ENCODE measurements at places on chromosomes 4 and X. TPM values are rescaled to one million over a fixed set of nuclear protein-coding genes. Genes with fewer than 3 reads are reported as not detected.
A peak's percentile ranks its signal among the peaks of the same experiment; 100 is the strongest.

GRCh38 chr4:56220261-56220660 is 167.0 kb downstream of the AASDH start:
- H3K36me3 ChIP-seq, result no peaks in the 10 kb centered on the region
- no peak overlapping the region for H3K4me3 ChIP-seq
- DNase-seq, result no peak

GRCh38 chrX:130170752-130171445 is 863 bp upstream of the RAB33A start:
- peak; percentile 74 for DNase-seq
- peak overlapping the region; percentile 94 for H3K4me3 ChIP-seq
- peak overlapping the region; percentile 89 for H3K27ac ChIP-seq
- H3K36me3 ChIP-seq, result no peaks in the 10 kb centered on the region
- peaks cover 19% of the 10 kb centered on the region for H3K4me1 ChIP-seq
- H3K27me3 ChIP-seq, result no peaks in the 10 kb centered on the region

DNA sequence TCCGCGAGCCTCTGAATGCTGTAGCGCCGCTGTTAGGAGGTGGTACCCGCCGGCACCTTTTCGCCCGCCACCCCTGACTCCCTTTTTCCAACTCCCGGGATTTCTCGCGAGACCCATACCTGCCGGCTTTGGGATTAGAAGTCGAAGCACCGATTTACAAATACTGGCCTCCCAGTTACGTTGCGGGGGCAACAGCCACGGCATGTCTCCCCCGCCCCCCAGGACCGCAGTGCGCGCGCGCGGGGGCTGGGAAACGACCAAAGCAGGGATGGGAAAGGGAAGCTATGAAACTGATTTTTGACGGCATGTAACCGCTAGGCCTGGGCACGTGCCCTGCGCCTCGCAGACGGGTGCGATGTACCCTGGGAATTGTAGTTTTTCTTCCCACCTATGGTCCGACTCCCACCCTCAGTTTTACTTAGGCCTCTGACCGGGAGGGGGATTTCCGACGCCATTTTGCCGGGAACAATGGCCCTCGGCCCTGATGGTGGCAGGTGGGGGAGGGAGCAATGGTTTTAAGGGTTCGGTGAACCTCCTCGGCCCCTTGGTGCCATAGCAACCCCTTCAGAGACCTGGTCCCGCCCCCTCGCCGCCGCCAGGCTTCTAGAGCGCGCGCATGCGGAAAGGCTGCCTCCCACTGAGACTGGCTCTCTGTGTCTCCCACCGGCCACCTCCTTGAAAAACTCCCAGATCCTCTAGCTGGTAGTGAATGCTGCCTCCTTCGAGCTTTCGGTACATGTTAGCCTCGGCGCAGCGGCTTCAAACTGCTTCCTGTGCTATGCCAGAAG is 772 bp upstream of the WNK3 start:
- peaks cover 38% of the 10 kb centered on the region for H3K27me3 ChIP-seq
- H3K36me3 ChIP-seq, result no peaks in the 10 kb centered on the region
- peak overlapping the region; percentile 84 for H3K4me3 ChIP-seq
- H3K27ac ChIP-seq, result no peak overlapping the region

DNA sequence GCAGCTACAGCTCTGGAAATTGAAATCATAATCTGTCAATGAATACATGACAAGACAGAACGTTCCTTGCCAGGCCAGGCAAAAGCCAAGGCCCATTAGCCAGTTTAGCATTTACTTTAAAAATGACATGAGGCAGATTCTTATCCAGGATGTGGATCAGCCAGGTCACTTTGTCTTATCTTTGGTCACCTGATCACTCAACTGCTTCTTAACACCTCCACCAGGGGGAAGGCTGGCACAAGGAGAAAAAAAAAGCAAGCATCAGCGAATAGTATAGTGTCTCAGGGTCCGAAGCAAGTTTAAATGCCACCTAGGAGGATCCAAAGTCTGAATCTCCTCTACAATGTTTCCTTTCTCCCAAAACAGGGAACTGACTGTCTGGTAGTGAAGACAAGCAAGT is 18.8 kb downstream of the ATP1B4 start:
- H3K4me1 ChIP-seq, result peaks cover 7% of the 10 kb centered on the region
- peaks cover 4% of the 10 kb centered on the region for H3K27me3 ChIP-seq
- H3K36me3 ChIP-seq, result no peaks in the 10 kb centered on the region

DNA sequence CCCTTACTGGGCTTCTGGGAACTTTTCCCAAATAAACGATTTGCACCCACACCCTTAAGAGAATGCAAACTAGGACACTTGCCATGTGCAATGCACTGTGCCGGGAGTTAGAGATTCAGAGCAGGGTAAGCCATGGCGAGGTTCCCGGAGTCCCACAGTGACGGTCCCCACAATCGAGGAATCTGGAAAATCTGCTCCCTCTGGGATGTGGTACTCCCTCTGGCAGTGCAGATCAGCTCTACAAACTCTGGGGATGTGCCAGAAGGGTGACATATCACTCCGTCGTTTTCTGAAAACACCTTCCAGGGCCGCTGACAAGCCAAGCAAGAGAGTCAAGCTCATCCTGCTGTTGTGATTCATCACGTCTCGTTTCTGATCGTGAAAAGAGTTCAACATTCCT is 537.5 kb downstream of the BCOR start:
- no peak for DNase-seq
- no peaks in the 10 kb centered on the region for H3K27me3 ChIP-seq
- no peaks in the 10 kb centered on the region for H3K4me1 ChIP-seq

GRCh38 chr4:105666693-105667092 is 41.8 kb downstream of the INTS12 start:
- no peak overlapping the region for H3K27ac ChIP-seq
- H3K4me3 ChIP-seq, result no peak overlapping the region
- H3K27me3 ChIP-seq, result peaks cover 5% of the 10 kb centered on the region
- DNase-seq, result no peak
- no peaks in the 10 kb centered on the region for H3K4me1 ChIP-seq
- no peaks in the 10 kb centered on the region for H3K36me3 ChIP-seq

DNA sequence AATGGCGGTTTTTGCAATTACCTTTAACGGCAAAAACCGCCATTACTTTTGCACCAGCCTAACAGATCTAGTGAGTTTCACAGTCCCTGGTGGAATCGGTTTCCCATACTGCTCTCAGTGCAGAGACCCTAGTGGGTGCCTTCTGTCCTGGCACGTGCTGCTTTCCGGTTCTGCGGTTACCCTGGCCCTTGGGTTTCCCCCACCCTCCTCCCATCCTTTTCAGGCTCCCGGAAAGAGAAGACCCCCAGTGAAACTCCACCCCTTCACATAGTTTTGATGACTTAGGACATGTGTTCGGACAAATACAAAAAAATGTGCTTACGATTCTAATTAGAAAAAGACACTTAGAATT is 36.9 kb downstream of the NLGN3 start:
- peak overlapping the region; percentile 90 for H3K4me3 ChIP-seq
- peak overlapping the region; percentile 97 for H3K27ac ChIP-seq
- DNase-seq, result peak; percentile 54
- no peaks in the 10 kb centered on the region for H3K27me3 ChIP-seq
- H3K36me3 ChIP-seq, result peaks cover 5% of the 10 kb centered on the region

DNA sequence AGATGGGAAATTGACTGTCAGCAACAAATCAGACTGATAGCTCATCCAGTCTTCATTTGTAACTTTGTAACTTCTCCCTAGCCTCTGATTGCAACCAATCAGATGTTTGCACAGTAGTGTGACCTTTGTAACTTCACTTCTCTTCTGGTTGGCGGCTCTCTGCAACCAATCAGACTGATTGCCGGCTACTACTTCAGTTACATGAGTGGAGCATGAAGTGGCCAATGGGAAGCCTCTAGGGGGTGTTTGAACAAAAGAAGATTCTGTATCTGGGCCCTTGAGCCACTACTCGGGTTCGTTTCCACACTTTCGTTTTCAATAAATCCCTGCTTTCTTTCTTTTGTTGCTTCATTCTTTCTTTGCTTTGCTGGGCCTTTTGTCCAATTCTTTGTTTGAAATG is 1285.8 kb downstream of the TECRL start:
- H3K27ac ChIP-seq, result no peak overlapping the region
- H3K4me3 ChIP-seq, result no peak overlapping the region
- H3K4me1 ChIP-seq, result no peaks in the 10 kb centered on the region
- H3K27me3 ChIP-seq, result no peaks in the 10 kb centered on the region
- H3K36me3 ChIP-seq, result no peaks in the 10 kb centered on the region
- DNase-seq, result no peak

- H3K4me1 ChIP-seq, result no peaks in the 10 kb centered on the region
- H3K4me3 ChIP-seq, result no peak overlapping the region
- H3K27ac ChIP-seq, result no peak overlapping the region
- no peaks in the 10 kb centered on the region for H3K36me3 ChIP-seq
These were observed 43.9 kb downstream of the GABRB1 start for GRCh38 chr4:47075262-47075661.

DNA sequence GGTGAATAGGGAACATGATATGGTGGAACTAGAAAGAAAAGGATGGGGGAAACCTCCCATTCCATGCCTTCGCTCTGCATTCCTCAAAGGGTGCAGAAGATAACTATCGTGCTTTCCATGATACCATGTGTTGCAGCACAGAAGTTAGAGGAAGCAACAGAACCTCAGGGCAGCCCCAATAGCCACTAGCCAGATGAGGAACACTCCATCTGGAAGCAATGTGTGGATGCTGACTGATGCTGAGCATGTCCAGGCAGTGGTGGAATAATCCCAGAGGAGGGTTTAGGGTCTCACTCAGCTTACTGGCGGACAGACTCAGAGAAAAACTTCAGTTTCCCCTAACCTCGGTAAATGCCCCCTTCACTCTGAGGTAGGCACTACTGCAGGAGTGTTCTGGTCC is 7.5 kb downstream of the SMIM10 start:
- no peak for DNase-seq
- no peaks in the 10 kb centered on the region for H3K36me3 ChIP-seq
- H3K27me3 ChIP-seq, result peaks cover 3% of the 10 kb centered on the region
- peaks cover 6% of the 10 kb centered on the region for H3K4me1 ChIP-seq
- no peak overlapping the region for H3K4me3 ChIP-seq
- no peak overlapping the region for H3K27ac ChIP-seq

DNA sequence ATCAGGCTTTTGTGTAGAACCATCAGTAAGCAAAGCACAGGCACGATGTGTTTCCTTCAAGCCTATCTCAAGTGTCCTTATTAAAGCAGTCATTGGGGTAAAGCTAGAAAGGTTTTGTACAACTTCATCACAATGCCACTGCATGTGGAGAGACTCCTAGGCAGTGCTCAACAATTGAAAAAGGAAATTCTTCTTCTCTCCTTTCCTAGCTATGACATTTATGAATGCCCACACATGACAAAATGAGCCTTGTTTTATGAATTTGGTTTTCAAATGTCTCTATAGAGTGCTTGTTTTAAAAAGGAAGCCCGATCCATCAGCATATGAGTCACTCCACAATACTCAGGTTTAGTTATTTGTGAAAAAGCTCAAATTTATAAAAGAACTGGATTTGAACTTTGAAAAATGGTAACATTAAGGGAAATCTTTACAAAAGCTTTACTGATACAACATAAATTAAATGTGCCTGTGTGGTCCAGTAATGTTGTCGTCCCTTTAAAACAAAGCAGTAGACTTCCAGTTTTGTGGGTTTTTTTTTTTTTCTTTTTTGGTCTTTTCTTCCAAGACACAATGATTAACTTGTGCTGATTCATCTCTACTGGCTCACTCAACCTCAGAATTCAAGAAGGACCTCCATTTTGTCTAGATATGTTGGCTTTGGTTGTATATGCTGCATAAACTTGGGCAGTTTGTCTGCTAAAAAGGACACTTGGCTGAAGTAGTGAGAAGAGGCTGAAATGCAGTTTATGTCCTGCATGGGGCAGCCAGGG is 273.8 kb downstream of the GASK1B start:
- H3K27me3 ChIP-seq, result no peaks in the 10 kb centered on the region
- H3K4me3 ChIP-seq, result no peak overlapping the region
- no peak for DNase-seq
- no peaks in the 10 kb centered on the region for H3K36me3 ChIP-seq
- no peak overlapping the region for H3K27ac ChIP-seq
- no peaks in the 10 kb centered on the region for H3K4me1 ChIP-seq

GRCh38 chrX:101219864-101220346 is 319 bp downstream of the DRP2 start:
- DNase-seq, result no peak
- H3K36me3 ChIP-seq, result no peaks in the 10 kb centered on the region
- peaks cover 2% of the 10 kb centered on the region for H3K4me1 ChIP-seq

DNA sequence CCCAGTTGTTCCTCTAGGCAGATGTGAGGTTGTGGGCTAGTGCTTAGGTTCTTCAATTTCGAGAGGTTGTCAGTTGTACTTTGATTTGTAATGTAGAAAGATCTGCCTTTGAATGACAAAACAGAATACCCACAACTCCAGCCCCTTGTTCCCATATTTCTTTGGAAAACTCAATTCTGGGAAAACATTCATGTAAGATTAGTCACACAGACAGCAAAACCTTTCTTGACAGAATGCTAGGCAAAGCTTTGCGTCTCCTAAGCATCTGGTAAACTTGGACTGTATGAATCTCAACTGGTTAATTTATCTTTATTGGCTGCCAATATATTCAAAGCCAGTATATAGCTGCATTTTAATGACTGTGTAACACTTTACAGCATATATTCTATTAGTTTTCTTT is 34.9 kb downstream of the NOCT start:
- H3K4me3 ChIP-seq, result no peak overlapping the region
- peaks cover 4% of the 10 kb centered on the region for H3K4me1 ChIP-seq
- DNase-seq, result no peak
- no peak overlapping the region for H3K27ac ChIP-seq
- H3K27me3 ChIP-seq, result no peaks in the 10 kb centered on the region

DNA sequence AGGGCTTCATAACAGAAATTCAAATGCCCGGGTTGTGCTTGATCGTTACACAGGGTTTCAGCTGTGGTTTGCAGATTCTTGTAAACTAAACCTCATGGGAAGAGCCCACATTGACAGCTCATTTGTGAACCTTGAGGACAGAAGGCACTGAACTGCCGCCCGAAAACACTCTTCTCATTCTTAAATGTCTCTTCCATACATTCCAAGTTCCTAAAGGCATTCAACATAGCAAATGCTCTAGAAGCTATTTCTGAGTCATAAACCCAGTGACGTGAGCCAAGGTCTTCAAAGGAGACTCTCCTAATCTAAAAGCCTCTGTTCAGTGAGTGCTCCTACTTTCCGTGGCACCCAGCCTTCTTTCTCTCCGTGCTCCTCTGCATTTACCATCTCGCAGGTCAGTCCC is 737.8 kb upstream of the FRG1 start:
- peaks cover 5% of the 10 kb centered on the region for H3K4me1 ChIP-seq
- H3K36me3 ChIP-seq, result no peaks in the 10 kb centered on the region
- no peaks in the 10 kb centered on the region for H3K27me3 ChIP-seq
- DNase-seq, result no peak

The PRR32 gene
- not detected for total RNA-seq

The ATP11C gene
- total RNA-seq, result 16.7 TPM

The FAM90A26 gene
- total RNA-seq, result not detected

The RGN gene
- not detected for total RNA-seq

The ASB5 gene
- not detected for total RNA-seq

The MAGEE2 gene
- not detected for total RNA-seq

The RNF212 gene
- total RNA-seq, result 8.1 TPM

The PWWP3B gene
- not detected for total RNA-seq

The CFAP47 gene
- total RNA-seq, result not detected

The TLR3 gene
- total RNA-seq, result 1.1 TPM

The PHEX gene
- total RNA-seq, result 0.55 TPM

The ZMAT1 gene
- total RNA-seq, result 14.4 TPM

The TLR2 gene
- total RNA-seq, result 1.9 TPM

The PRRG1 gene
- total RNA-seq, result not detected

Data from activated naive CD8-positive, alpha-beta T cell treated with anti-CD3 and anti-CD28 coated beads, Interleukin-2, amount 10 ng/mL, durations not matched to agents 7 days and 5 days (primary cell).